Stimulated activated CD4-positive, alpha-beta T cell treated with anti-CD3 and anti-CD28 coated beads, Interleukin-15, amount 100 ng/mL, for 1 hour (primary cell): ENCODE measurements at places on chromosomes 11 and 22.

DNA sequence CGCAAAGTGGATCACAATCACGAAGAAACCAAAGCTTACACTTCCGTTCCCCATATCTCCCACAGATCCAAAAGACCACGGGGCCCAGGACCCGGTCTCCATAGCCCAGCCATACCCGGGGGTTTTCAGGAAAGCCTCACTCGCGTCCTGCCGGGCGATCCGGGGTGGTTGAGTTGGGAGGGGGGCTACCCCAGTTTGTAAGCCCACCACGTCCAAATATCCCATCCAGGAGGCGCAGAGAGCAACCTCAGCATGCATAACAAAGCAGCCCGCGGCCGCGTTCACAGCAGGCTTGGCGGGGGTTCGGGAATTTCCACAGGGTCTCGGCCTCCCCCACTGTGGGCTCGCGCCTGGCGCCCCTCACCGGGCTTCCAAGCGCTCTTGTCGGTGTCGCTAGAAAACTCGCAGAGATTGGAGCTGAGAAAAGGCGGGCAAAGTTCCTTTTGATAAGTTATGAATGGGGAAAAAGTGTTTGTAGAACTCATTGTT lies 9.5 kb downstream of the SDF2L1 start:
- DNase-seq, result no peak

GRCh38 chr11:73085189-73085875 lies 56.8 kb downstream of the FCHSD2 start:
- no peak for DNase-seq

DNA sequence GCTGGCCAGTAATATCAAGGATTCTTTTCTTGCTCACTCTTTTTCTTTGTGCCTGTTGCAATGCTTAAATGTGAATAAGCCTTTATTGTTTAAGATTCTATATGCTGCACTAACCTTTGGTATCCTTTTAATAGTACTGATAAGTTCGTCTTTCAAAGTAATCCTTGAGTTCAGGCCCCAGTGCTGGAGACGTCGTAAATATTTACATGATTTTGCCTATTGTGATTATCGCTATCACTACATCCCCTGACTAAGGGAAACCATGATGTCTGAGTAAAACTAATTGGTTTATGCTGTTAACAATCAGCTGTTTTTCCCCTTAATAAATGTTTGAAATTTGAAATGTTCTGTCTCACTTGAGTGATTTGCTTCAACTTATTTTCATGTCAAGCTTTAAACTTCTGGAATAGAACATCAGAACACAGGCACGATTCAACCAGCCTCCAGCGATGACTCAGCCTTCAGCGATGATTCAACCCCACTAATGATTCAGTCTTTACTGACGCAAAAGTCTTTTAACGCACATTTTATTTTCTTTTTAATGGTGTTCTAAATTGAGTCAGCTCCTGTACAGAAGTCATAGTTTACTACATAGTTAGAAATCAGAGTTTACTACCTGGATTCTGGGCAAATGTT lies 3.9 kb downstream of the HTATIP2 start:
- DNase-seq, result peak; percentile 35

- no peak for DNase-seq
These were observed 53.2 kb upstream of the SHANK2 start for GRCh38 chr11:71305451-71306125.

- DNase-seq, result no peak
These were observed 10.8 kb upstream of the TCF20 start for GRCh38 chr22:42281284-42281683.

DNA sequence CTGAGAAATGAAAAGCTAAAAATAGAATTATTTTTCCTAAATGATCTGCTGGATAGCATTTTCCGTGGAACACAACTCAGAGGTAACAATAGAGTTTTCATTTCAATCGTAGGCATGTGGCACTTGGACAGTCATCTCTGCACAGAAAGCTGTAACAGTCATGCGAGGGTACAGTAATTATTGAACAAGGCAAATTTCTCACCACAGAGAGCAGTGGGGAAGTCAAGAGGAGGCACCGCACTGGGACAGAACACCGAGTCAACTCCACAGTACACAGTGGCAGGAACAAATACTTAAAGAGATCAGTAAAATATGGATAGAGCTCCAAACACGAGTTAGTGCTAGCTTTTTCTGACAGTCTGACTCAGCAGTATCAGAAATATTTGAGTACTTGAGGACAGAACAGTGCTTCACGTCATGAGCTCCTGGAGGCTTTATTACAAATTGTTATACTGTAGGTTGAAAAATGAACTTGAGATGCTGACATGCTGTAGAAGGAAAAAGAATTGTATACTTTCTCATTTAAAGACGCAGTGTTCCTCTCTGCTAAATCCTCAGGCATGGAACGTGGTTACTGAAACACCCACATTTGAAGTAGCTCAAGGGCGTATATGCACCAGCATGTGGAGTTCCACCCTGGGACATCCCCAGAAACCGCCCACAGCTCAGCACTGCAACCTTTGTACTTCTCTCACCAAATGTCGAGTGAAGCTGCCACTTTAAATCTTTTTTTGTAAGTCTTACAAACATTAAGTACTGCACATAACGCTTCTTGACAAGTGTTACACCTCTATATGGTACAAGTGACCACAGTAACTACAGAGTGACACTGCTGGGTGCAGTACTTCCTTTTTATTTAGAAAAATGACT lies 27.4 kb upstream of the YPEL1 start:
- no peak for DNase-seq

DNA sequence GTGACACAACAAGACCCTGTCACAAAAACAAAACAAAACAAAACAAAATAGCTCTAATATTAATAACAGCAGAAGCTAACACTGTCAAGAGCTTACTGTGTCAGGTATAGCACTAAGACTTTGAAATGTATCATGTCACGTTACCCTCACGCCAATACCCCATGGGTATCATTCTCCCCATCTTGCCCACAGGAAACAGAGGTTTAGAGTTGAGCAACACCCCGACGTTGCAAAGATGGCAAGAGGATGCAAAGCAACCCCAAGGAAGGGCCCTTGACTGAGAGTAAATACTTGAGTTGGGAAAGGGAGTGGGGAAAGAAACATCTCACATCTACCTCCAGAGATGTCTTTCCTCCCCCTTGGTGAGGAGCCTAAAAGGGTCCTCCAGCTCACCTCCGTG lies 366.8 kb downstream of the LARGE1 start:
- no peak for DNase-seq

- no peak for DNase-seq
These were observed 4.3 kb upstream of the TEAD1 start for GRCh38 chr11:12669930-12670329.

- no peak for DNase-seq
These were observed 54.4 kb upstream of the GRK2 start for GRCh38 chr11:67211656-67212436.

GRCh38 chr11:95704865-95705264 lies 84.7 kb downstream of the FAM76B start:
- DNase-seq, result no peak

GRCh38 chr11:16783321-16783801 lies 44.9 kb downstream of the C11orf58 start:
- DNase-seq, result no peak

GRCh38 chr11:64894070-64894811 lies 15.8 kb upstream of the EHD1 start:
- DNase-seq, result peak; percentile 80

- no peak for DNase-seq
These were observed 143.2 kb downstream of the BBOX1 start for GRCh38 chr11:27183672-27184457.

- DNase-seq, result no peak
These were observed 36.3 kb downstream of the BCR start for GRCh38 chr22:23216461-23217170.

- DNase-seq, result peak; percentile 25
These were observed 1.1 kb upstream of the EXT2 start for GRCh38 chr11:44094260-44094868.

- DNase-seq, result no peak
These were observed 29.4 kb upstream of the LYVE1 start for GRCh38 chr11:10597877-10598351.

GRCh38 chr22:23504516-23504915 lies 75.6 kb downstream of the IGLL1 start:
- no peak for DNase-seq

DNA sequence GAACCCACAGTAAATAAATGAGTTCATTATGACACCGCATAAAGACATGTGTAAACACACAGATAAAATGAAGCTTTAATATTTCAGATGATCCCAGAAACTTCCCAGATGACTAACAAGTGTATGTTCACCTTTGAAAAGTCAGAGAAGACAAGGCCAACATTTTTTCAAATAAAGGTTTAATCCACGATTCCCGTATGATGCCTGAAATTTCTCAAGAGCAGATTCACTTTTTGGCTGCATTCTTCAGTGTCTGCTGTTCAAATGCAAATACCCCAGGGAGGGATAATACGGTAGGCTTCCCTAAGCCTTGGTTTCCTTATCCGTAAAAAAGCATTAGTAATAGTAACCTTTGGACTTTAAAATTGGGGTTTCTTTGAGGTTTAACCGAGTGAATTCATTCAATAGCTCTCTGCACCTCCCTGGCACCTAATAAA lies 62.5 kb downstream of the SYTL2 start:
- no peak for DNase-seq

GRCh38 chr22:42389143-42389542 lies 43.1 kb downstream of the NFAM1 start:
- no peak for DNase-seq

DNA sequence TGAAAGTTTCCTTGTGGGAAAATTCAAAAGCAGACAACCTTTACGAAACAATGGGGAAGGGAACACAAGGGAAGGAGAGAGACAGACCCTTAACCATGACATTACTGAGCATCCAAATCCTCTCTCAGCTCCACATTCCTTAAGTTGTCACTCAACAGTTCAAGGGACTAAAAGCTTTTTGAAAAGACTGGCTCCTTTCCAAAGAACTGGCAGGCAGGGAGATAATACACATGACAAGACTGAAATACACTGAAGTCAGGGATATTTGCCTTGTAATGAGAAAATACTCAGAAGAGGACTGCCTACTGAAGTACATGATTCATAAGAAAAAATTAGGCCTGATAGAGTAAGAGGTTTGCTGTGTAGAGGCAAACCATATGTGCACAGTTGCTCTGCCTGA lies 69.1 kb downstream of the SMCO4 start:
- DNase-seq, result no peak

GRCh38 chr22:28429711-28430110 lies 249.9 kb downstream of the TTC28 start:
- no peak for DNase-seq

DNA sequence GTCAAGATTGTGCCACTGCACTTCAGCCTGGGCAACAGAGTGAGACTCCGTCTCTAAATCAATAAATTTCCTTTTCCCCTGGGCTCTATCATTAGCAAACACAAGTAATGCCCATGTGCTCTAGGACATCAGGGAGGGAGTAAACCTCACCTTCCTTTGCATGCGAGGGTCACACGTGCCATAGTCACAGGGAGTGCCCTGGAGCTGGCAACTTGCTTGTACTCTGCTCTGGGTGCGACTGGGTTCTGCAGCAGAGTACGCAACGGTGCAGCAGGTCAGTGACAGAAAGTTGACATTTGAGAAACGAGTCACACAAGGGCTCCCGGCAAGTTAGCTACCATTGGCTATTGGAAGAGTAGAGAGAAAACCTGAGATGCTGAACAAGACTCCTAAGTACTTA lies 32.6 kb upstream of the CHKA start:
- no peak for DNase-seq

DNA sequence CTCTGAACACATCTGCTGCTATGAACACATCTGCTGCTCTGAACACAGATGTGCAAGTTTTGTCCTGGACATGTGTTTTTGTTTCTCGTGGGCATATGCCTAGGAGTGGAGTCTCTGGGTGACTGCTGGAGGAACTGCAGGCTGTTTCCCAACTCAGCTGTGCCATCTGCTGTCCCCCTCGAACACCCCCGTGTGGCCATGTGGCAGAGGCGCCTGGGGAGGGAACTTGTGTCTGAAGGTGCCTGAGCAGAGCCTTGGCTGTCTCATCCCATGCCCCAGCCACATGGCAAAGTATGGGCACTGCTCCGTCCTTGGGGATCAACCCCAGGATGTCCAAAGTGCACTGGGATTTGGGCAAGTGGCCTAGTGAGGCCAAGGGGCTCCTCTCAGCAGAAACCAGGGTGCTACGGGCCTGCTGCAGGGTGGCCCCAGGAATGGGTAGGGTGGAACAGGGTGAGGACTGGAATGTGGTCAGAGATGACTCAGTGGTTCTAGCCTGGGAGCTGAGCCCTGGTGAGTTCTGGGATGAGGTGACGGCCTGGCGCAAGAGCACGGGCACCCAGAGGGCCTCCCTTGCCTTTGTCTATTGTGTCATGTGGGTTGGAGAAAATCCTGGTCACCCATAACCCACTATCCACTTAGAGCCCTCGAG lies 14.7 kb downstream of the GATD1 start:
- DNase-seq, result no peak

- no peak for DNase-seq
These were observed 21.6 kb downstream of the LRRC55 start for GRCh38 chr11:57203359-57203758.

GRCh38 chr11:128809128-128809527 lies 58.0 kb downstream of the KCNJ1 start:
- DNase-seq, result no peak

DNA sequence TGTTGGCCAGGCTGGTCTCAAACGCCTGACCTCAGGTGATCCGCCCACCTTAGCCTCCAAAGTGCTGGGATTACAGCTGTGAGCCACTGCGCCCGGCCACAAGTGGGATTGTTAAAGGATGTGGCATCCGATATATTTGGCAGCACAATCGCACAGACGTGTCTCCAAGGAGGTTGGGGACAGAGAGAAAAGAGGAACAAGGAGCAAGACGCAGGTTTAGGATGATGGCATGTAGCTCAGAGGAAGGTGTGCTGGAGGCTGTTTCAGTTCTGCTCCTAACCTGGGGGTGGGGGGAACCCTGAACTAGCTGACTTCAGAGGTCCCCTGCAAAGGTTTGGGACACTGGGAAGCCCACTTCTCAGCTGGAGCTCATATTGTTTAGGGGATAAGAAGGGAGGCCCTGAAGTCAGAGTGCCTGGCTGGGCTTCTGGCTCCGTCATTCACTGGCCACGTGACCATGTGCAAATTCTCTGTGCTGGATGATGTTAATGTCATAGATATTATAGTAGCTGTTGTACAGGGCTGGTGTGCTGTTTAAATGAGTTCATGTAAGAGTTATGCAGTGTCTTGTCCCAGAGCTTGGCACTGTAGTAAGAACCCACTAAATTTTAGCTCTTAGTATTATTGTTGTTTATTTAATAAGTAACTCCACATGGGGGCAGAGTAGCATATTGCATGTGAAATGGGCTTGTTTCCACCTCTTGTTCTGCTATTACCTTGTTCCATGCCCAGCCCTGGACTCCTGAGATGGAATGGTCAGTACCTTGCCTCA lies 129.7 kb downstream of the ST3GAL4 start:
- DNase-seq, result no peak

DNA sequence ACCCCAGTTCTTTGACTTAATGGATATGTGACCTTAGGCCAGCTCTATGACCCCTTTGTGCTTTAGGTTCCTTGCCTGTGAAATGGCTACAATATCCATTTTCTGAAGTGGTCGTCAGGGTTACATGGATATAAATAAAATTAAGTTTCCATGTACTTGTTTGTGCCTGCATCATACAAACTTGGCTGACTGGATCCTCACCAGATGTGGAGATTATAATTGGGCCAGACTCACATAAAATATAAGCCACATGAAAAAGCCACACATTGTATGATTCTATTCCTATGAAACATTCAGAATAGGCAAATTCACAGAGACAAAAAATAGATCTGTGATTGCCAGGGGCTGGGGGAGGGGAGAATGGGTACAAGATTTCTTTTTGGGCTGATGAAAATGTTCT lies 100.9 kb upstream of the USP47 start:
- no peak for DNase-seq
